Activated naive CD4-positive, alpha-beta T cell (primary cell): ENCODE measurements at places on chromosomes 12 and 14.

GRCh38 chr12:22529281-22530060 lies 14.9 kb downstream of the C2CD5 start:
- DNase-seq: no peak

GRCh38 chr14:41071351-41071750 lies 535.3 kb upstream of the LRFN5 start:
- no peak for DNase-seq

GRCh38 chr12:57515934-57516541 lies 4.3 kb downstream of the DDIT3 start:
- no peak for DNase-seq

- no peak for DNase-seq
Measured at GRCh38 chr14:64659366-64659765, 44.9 kb upstream of the PLEKHG3 start.

DNA sequence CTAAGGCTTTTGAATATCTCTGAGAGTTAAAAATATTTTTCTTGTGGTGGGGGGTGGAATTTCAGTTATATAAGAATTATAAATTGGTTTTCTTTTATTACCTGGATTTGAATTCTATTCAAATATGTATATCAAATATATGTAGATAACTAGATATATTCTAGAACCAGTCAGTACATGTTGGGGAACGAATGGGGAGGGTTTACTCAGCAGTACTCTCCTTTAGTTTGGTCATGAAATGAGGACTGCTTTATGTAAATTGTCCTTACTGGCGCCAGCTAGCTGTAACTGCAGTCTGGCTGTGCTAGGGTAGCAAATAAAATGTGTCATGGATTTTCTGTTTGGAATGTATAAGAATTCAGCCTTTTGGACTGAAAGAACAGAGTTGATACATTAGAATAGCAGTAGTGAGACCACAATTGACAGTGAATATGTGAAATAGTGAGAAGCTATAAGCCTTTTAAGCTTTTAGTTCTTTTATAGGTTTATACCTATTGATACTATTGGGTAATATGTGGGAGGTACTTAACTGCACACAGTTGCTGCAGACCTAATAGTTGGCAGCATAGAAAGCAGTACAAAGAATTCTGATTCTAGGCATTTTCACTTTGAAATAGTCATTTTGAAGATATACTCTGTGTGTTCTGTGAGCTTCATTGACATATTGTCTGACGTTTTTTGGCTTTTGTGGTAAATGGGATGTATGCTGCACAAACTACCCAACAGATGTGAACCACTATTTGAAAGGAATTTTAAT lies 29.0 kb downstream of the ATF7IP start:
- DNase-seq: no peak

DNA sequence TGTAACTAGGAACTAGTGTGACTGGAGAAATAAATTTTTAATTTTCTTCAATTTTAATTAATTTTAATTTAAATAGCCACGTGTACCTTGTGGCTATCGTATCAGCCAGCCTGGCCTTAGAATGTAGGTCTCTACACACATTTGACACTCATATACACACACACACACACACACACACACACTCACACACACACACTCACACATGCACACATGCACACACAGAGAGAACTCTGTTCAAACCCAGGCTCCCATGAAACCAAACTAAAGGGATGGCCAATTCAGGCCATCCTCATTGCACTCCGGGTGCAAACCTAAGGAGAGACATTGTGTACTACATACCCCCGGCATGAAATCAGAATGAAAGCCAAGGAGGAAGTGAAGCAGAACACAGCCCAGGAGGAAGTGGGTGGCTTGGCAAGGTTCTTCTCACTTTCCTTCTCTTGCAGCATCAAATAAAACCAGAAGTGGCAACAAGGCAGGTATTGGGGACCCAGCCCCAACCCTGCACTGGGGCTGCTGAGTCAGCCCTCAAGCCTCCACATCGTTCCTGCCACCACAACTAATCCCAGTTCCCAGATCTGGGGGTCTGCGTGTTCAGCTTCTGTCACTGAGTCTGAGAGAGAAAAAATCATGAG lies 26.2 kb upstream of the CHPT1 start:
- DNase-seq: no peak

DNA sequence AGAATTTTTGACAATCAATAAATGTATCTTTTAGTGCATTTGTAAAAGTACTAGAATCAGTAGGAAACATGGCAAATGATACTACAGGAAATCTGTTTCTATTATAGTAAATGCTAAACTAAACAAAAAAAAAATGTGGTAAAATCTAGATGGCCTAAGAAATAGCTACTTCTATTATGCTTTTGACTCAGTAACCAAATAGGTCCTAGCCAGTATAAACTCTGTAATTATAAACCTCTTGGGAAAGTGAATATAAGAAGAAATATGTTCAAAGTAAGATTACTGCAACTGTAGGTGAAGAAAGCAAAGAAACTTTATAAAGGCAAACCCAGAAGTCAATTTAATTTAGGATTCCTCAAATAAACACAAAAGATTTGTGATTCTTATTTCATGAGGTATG lies 581.2 kb downstream of the LRFN5 start:
- no peak for DNase-seq

- no peak for DNase-seq
Measured at GRCh38 chr14:89435492-89435891, 18.5 kb upstream of the FOXN3 start.

GRCh38 chr12:97471194-97471593 lies 8.6 kb downstream of the RMST start:
- DNase-seq: no peak

DNA sequence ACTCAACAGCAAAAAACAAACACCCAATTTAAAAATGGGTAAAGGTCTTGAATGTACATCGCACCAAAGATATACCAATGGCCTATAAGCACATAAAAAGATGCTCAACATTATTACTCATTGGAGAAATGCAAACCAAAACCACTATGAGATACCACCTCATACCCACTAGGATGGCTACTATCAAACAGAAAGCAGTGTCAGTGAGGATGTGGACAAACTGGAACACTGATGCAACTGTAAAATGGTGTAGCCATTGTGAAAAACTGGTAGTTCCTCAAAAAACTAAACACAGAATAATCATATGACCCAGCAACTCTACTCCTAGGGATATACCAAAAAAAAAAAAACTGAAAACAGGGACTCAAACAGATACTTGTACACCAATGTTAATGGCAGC lies 49.3 kb downstream of the CDK17 start:
- DNase-seq: no peak

- DNase-seq: no peak
Measured at GRCh38 chr14:35558680-35559079, 24.7 kb downstream of the INSM2 start.

DNA sequence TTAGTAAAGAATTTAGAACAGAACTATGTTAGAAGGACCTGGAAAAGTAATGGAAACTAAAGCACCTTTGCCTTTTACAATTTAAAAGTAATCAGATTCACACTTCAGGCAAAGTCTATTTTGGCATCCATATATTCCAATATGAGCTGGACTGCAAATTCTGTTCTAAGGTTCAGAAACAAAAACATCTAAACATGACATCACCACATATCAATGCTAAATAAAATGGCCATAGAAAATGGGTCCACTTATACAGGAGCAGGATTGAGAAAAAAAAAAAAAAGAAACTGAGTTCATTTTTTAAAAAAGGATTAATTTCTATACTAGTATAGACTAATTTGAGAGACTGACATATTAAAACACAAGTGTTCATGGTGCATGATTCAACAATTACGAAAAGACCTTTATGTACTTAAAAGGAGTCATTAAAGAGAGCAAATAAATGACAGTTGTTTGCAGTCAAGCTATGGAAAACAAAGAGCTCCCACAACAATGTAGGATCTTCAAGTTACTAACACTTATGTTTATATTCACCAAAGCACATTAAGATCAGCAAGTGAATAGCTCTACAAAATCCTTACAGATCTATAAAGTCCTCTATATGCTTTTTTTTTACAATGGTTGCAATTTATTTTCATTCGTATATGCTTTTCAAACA lies 45.7 kb downstream of the DICER1 start:
- DNase-seq: no peak

DNA sequence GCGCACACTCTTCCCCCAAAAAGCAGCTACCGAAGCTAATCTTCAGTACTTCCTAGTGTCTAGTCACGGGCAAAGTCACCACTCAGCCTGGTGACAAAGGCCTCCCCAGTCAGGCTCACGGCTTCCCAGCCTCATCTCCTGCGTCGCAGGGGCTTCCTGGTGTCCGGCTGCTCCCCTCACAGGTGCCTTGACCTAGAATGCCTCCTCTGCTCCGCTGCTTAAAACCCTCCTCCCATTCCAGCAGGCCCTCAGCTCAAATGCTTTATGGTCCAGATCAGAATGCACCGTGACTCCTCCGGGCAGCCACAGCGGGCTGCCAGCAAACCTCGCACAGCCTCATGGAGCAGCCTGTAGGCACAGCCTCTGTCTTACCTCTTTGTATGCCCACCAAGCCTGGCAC lies 53.1 kb downstream of the PRIMA1 start:
- no peak for DNase-seq

GRCh38 chr12:69610729-69611128 lies at the start of gene LRRC10:
LRRC10 (minus strand) TSS chr12:69610907; CDS start chr12:69610838, 69 bp downstream.
- no peak for DNase-seq

- no peak for DNase-seq
Measured at GRCh38 chr12:130764073-130764472, 48.0 kb upstream of the RIMBP2 start.

- DNase-seq: no peak
Measured at GRCh38 chr14:21518725-21519124, 7.4 kb downstream of the SALL2 start.

DNA sequence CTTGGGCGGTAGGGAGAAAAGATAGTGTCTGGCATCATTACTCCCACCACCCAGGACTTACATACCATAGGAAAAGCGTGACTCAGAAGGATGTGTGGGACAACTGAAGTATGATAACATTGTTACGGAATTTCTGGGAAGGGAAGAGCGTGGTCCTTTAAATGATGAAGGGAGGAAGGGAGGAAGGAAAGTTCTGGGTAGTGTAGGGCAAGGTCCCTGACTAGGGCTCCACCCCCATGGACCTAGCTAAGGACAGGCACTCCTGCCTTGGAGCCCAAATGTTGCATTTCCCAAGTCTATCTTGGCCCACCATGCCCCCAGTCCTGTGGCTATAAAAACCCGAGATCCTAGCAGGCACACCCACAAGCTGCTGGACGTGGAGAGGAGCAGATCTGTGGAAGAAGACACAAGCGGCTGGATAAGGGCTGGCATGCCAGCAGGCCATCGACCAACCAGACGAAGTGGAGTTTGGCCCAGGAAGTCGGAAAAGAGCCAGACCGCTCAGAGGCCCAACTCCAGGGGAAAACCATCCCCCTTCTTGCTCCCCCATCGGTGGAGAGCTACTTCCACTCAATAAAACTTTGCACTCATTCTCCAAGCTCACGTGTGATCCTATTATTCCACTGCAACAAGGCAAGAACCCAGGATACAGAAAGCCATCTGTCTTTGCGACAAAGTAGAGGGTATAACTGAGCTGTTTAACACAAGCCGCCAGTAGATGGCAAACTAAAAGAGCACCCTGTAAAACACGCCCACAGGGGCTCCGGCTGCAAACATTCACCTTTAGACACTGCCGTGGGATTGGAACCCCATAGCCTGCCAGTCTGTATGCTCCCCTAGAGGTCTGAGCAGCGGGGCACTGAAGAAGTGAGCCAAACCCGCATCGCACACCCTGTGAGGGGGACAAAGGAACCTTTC lies 23.0 kb upstream of the RAB21 start:
- DNase-seq: no peak

DNA sequence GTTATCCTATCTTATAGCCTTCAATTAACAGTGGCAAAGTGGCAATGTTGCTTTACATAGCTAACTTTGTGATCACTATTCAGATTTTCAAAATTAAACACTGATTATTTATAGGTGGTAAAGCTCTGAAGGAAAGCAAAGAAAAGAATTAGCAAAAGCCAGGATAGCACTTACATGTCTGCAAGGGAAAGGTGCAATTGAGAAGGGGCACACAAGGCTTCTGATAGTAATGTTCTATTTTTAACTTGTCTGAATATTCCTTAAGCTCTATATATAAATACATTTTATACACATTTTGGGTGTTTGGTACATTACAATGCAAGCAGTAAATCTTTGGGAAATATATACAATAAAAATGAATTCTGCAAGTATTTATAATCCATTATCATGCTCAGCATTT lies 10.9 kb downstream of the NAP1L1 start:
- DNase-seq: no peak

DNA sequence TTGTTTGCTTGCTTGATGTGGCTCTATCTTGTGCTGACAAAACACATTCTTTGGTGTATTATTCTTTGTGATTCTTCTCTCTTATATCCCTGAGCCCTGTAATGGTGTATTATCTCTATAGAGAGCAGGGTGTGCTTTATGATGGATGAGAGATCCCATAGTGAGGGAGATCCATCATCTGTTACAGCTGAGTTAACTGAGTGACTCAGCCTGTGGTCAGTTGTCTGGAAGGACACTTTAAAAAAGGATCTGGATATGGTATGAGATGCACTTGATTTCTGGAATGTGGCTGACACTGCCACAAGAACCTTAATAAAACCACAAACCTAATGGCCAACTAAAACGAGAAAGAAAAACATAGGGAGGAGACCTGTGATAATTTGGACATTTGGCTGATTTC lies 461.4 kb upstream of the SYT1 start:
- no peak for DNase-seq

DNA sequence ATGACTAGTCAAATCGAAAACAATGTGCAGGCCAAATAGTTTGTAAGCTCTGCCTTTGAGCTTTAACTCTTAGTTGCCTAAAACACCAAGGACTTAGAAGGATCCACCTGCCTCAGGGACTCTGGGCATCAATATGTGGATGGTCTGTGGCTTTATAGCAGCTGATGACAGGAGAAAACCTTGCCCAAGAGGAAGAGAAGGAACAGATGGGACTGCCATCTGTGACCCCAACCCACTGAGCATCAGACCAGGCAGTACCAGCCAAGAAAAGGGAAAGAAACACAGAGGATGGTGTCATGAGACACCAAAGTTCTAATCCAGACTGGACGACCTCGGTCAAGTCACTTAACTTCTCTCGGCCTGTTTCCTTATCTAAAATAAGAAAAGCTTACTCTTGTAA lies 12.7 kb downstream of the TGFB3 start:
- DNase-seq: no peak

DNA sequence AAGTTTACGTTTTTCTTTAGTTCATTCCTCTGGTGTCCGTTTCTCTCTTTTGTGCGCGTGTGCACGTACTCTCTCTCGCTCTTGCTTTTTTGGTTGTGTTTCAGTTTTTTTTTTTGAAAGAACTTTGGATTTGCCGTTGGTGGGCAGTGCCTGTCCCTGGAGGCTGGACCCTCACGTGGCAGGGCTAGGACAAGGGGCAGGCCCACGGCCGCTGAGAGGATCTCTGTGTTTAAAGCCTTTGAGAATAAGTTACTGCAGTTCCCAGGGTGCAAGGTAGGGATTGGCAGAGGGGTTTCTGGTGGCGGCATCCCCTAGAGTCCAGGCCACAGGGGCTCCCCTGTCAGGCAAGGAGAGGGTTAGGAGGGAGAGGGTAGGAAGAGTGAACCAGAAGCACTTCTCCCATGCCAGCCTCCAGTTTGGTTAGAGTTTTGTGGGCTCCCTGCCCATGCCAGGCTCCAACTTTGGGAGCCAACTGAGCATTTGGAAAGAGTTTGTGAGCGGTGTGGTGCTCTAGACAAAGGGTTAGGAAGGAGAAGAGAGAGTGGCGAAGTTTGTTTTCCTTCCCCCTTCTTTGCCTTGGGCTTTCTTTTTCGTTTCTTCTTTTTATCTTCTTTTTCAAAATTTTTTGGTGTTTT lies 30.5 kb downstream of the ZFHX2 start:
- no peak for DNase-seq
